Right cardiac atrium (tissue), 5 donors: ENCODE measurements at places on chromosomes 2 and 18.

DNA sequence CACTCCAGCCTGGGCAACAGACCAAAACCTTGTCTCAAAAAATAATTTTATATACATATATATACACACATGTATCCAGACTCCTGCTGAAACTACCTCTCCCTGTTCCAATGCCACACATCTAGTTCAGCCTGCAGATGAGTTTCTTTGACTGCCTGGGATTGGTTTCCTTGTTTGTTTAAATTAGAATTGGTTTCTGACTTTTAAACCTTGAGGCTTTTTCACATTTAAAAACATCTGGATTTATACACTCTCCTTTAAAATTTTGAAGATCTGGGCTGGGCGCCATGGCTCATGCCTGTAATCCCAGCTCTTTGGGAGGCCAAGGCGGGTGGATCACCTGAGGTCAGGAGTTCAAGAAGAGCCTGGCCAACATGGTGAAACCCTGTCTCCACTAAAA lies 21.8 kb upstream of the CXCR1 start:
- DNase-seq = no peak

- no peak for DNase-seq
Observed at GRCh38 chr2:84038866-84039265, 420.2 kb downstream of the SUCLG1 start.

GRCh38 chr2:64626146-64626809 lies 27.4 kb downstream of the SERTAD2 start:
- DNase-seq = peak; percentile 12

GRCh38 chr2:20346565-20347381 lies 3.9 kb downstream of the PUM2 start:
- no peak for DNase-seq

- no peak for DNase-seq
Observed at GRCh38 chr2:24816884-24817283, 23.7 kb downstream of the CENPO start.

- DNase-seq = no peak
Observed at GRCh38 chr2:180523621-180524340, 456.6 kb upstream of the UBE2E3 start.

DNA sequence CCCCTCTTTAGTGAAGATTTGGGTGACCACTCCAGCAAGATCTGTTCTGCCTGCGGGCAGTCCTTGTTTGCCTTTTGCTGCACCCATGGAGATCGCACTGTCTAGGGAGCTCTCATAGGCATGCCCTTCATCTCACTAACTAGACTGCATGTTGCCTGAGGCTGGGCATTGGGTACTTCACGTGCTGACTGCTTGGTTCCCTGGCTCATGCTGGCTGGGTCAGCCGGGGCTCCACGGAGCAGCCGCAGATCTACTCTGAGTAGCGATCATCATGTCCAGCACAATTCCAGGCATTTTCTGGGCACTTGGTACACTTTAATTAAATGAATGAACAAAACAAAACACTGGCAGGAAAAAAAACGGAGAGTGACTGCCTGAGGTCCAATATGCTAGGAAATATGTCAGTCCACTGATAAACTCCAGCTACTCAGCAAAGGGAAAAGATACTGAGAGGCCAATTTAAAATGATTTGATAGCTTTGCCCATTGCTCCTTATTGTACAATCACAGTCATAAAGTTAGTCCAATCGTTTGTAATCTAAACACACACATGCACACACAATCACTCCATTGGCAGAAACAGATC lies 220.3 kb downstream of the C1D start:
- DNase-seq = no peak
